ENCODE measurements at places on chromosomes 4 and X. TPM values are rescaled to one million over a fixed set of nuclear protein-coding genes. Genes with fewer than 3 reads are reported as not detected.

DNA sequence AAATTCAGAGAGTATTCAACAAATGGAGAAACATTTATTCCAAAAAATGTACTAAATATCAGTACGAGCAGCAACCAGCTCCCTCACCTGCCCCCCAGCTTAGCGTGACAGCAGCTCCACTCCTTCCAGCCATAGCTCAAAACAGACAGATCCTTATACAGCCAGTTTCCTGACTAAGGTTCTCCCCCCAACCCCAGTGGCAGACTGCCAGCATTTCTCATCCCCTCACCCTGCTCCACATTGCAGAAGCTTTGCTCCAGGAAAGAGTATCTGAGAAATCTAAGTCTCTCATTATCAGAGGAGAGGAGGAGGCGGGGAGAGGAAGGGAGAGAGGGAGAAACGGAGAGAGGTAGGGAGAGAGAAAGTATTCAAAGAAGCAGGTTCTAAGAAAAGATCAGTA, 53.3 kb upstream of the PASD1 start:
- DNase-seq: no peak

GRCh38 chrX:10326578-10326977, 169.8 kb downstream of the CLCN4 start:
- DNase-seq: no peak

DNA sequence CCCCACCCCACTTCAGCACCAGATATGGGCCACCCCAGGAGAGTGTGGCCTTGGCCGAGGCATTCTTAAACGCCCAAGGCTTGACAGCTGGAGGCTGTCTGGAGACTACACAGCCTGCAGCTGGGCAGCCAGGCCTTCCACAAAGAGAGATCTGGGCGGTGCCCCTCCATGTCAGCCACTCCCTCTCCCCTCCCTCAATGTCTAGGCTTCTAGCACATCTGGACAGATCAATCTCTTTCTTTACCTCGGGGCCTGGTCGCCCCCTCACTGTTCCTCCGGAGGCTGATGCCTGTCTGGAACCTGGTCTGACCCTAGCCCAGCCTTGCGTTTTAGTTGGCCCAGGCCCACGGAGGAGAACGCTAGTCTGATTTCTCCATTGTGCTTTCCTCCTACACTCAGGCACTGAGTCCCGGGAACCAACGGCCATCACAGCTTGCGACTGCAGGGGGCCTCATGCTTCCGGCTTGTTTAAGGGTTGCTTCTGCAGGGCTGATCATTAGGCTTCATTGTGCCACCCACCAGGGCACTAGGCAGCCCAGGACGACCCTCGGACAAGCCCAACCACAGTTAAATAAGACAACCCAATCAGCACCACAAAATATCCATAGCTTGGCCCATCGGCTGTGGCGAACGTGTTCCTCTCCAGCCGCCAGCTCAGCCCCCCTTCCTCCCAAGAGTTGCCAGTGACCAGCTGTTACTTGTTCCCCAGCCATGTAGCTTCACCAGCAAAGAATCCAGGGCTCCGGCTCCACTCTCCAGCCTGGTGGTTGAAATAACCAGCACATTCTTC, 200.6 kb downstream of the BCOR start:
- peak; percentile 65 for DNase-seq

DNA sequence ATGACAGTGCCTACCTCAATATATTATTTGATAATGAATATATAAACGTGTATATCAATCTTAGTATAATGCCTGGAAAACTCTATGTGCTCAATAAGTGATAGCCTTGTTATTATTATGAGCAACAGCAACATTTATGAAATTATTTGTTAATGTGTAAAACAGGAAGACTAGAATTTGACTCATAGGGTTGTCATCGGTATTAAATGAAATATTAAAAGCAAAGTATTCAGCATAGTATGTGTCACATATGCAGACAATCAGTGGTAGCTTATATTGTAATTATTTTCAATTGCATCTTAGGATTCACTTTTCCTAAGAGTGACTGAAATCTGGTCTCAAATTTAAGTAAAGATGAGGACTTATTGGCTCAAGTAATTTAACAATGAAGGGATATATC, 24.6 kb downstream of the SPANXD start:
- DNase-seq: no peak

DNA sequence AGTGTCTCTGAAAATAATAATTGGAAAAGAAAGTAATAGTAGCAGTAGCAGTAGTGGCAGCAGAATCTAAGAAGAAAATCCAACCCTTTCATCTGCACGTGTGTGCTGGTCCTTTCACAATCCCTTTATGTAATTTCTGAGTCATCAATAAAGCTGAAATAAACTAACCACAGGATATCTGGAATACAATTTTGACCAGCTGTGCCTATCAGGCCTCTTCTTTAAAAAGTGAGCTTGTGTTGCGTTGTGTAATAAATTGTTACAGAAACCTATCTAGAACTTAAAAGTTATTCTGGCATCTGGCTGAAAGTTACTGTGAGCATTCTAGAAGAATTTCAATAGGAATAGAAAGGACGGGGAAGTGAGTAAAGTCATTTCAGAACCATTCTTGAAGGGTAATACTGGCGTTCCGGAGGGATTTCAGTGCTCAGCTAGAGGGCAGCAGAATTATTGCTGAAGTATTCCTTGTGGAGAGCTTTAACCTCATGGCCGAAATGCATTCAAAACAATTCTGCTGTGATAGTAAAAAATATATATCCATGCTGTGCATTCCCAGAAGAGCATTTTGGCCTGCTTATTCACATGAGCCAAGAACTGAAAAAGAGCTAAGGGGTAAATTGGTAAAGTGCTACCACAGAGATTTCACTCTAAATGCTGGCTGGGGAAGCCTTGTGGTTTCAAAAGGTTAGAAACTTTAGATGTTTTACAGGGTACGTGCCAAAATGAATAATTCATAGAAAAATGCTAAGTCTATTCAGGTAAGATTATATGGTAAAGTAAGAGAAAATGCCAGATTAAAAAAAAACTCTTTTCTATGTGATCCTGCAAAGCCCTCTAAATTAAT, 260.6 kb downstream of the NKX6-1 start:
- DNase-seq: no peak

DNA sequence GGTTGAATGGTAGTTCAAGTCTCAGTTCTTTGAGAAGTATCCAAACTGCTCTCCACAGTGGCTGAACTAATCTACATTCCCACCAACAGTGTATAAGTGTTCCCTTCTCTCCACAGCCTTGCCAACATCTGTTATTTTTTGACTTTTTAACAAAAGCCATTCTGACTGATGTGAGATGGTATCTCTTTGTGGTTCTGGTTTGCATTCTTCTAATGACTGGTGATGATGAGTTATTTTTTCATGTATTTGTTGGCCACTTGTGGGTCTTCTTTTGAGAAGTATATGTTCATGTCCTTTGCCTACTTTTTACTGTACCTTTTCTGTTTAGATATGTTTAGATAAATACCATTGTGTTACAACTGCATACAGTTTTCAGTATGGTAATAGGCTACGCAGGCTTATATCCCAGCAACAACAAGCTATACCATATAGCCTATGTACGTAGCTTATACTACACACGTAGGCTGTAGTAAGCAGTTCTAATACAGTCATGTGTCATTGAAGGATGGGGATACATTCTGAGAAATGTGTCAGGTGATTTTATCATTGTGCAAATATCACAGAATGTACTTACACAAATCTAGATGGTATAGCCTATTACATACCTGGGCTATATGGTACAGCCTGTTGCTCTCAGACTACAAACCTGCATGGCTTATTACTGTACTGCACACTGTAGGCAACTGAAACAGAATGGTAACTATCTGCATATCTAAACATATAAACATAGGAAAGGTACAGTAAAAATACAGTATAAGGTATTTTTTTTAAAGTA, 28.1 kb downstream of the KLHL8 start:
- DNase-seq: no peak

GRCh38 chrX:129843209-129843458, 552 bp downstream of the ZDHHC9 start:
- no peak for DNase-seq

DNA sequence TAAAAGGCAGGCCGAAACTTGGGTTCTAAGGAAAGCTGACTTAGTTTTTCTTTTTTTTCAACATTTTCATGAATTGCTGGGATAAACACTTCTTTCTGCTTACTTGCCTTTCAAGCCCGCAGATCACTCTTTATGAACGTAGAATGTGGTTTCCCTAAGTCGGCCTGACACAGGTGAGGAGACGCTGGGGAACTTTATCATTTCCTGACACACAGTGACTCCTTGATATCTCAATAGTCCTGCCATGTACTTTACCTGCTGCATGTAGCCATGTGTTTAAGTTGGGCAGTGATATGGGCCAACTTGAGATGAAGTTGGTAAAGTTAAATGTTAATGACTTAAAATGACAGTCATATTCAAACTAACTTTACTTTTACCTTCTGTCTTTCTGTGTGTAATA, 26.6 kb upstream of the SNCA start:
- DNase-seq: no peak

GRCh38 chr4:114062499-114062898, 83.1 kb upstream of the ARSJ start:
- no peak for DNase-seq

GRCh38 chr4:131026771-131027170, 1930.8 kb downstream of the C4orf33 start:
- no peak for DNase-seq

TRIM61 gene
- 2.6 TPM for total RNA-seq

GABRB1 gene
- not detected for total RNA-seq

CLIC2 gene
- total RNA-seq: 16.7 TPM

MORC4 gene
- 19.7 TPM for total RNA-seq

RBMX2 gene
- 17.5 TPM for total RNA-seq

PI4K2B gene
- 12.5 TPM for total RNA-seq
